ENCODE measurements at places on chromosomes 16 and 17.
A peak's percentile ranks its signal among the peaks of the same experiment; 100 is the strongest.

DNA sequence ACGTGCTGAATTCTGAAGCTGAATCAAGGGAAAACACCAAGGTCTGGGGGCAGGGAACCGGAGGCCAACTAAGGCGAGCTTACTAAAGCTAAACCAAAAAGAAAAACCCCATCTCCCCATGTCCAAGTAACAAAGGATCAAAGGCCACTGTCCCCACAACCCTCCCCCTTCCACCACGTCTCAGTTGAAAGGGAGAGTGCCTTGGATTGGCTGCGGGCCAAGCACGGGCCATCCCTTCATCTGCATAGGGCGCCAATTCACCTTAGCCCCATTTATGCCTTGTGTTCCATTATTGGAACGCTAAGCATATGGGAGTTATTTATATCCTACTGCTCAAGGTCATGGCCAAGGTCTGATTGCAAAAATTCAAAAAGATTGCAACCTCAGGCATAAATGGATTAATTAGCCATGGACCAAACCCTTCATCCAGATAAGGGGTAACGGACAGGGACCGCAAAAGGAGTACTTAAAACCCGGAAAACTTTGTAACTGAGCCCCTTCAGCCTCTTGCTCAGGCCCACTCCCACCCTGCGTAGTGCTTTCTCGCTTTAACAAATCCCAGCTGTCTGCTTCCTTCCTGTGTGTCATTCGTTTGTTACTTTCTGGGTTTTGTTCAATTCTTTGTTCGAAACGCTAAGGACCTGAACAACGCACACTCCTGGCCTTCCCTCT lies 740 bp upstream of the ATP6V0D1 start:
- peak; percentile 71 for DNase-seq

DNA sequence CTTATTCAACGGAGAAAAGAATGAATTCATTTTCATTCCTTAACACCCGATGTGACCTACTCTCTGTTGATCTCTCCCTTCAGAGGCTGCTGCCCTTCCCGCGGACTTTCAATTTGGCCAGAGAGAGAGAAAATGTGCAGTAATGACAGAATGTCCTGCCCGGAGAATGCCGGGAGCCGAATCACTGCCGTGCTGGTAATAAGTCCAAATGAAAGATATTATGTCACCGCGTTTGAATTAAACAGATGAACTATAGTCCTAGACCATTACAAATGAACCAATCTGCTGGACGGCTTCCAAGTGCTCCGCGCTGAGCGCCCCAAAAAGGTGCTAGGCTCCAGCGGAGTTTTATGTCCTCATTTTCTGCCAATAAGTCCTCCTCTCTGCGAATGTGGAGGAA lies 14.7 kb upstream of the C16orf82 start:
- no peak for DNase-seq

DNA sequence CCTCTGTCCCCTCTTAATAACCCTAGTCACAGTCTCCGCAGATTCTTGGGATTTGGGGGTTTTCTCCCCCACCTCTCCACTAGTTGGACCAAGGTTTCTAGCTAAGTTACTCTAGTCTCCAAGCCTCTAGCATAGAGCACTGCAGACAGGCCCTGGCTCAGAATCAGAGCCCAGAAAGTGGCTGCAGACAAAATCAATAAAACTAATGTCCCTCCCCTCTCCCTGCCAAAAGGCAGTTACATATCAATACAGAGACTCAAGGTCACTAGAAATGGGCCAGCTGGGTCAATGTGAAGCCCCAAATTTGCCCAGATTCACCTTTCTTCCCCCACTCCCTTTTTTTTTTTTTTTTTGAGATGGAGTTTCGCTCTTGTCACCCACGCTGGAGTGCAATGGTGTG lies 5.6 kb downstream of the CCL22 start:
- DNase-seq, result no peak

GRCh38 chr16:88007321-88007731 lies 56.1 kb downstream of the BANP start:
- DNase-seq, result no peak

GRCh38 chr16:30184096-30184890 lies 891 bp downstream of the CORO1A start:
- DNase-seq, result peak; percentile 78

DNA sequence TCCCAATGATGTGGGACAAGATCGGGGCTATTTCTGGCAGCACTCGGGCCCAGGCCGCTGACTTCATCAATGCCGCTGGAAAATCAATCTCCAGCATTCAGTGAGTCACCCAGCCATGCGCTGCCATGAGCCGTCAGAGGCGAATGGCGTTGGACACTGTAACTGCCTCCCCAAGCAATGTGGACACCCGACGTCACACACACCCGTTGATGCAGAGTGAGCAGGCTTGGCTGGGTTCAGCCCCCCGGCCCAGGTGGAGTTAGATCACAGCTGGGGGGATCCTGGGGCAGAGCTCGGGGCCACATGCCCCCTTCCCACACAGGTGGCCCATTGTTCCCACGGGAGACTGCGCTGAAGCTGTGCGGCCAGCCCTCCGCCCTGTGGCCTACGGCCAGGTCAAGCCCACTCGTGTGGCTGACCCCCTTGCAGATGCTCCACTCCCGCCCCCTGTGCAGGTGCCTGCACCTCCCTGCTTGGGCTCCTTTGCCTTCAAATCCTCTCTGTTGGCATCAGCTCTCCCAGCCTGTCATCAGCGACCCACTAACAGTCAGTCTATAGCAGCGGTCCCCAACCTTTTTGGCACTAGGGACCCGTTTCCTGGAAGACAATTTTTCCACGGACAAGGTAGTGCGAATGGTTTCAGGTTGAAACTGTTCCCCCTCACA lies 89.9 kb downstream of the TBC1D16 start:
- DNase-seq, result no peak

GRCh38 chr17:63246344-63246743 lies 199.8 kb downstream of the CYB561 start:
- no peak for DNase-seq

GRCh38 chr17:6355196-6355595 lies 79.7 kb downstream of the AIPL1 start:
- no peak for DNase-seq

DNA sequence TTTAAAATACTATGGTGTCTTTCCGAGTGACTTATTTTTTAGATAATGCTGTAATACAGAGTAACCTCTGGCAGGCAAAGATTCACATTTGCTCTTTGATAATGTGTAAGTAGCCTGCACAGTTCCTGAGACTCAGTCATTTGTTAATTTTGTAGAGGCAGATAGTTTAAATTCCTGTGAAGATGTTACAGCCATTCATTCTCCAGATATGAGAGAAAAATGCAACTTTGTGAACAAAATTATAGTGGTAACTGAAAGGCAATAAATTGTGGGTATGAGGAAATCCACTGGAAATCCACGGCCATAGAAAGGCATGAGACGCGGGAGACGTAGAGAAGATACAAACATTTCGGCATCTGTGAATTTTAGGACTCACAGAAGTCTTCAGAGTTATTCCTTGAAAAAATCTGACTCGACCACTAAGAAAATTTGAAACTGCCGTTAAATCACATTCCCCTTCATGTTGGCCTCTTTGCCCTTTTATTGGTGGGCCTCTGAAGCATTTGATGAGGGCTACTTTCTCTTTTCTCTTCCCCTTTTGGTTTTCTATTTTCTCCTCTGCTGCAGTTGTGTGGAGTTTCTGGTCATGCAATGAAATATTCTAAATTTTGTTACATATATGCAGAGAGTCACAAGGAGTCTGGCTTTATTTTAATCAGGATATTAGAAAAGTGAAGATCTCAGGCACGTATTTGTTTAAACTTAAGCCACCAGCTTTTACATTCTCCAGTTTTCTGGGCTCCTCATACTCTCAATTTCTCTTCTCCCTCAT lies 18.8 kb downstream of the HS3ST3A1 start:
- DNase-seq, result no peak

- DNase-seq, result no peak
Observed at GRCh38 chr17:72609501-72609900, 483.0 kb downstream of the SLC39A11 start.

GRCh38 chr16:2838928-2839327 lies 8.8 kb downstream of the ZG16B start:
- peak; percentile 74 for DNase-seq

GRCh38 chr16:73420676-73421075 lies 372.7 kb upstream of the ZFHX3 start:
- no peak for DNase-seq

DNA sequence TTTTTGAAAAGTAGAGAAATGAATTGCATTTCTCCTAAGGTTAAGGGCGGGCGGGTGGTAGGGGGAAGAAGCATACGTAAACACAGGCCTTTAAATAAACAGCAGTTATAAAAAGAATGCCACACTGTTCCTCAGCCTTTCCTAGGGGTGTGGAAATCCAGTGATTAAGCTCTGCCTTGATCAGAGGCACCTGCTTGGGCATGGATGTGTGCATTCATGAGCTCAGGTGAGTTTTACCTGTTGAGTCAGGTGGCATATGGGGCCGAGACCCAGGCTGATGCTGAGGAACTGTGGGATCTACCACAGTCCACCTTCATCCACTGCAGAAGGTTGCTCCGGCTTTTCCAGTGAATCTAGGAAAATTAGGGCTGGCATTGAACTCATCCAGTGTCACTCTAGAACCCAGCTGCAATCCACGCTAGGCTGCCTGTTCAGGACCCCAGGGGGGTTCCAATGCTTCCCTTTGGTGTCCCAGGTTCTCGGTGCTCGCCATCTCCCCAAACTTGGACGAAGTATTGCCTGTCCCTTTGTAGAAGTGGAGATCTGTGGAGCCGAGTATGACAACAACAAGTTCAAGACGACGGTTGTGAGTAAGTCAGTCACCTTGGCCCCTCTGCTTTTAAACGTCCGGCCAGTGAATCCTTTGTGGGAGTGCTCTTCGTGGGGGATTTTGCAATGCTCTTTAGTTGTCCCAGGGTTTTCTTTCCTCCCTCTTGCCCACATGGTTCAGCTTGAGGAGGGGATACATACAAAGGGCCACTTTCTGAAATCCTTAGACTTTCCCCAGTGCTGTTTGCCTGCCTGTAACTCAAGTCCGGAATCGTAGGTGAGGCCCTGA lies 72.7 kb downstream of the SDR42E1 start:
- DNase-seq, result no peak

- DNase-seq, result no peak
Observed at GRCh38 chr16:27483624-27484023, 66.1 kb downstream of the GTF3C1 start.

- no peak for DNase-seq
Observed at GRCh38 chr17:19750835-19751234, 2.7 kb upstream of the ALDH3A1 start.

GRCh38 chr17:28480799-28481571 lies 7.5 kb downstream of the SLC13A2 start:
- DNase-seq, result no peak

- no peak for DNase-seq
Observed at GRCh38 chr17:6079155-6079888, 9.1 kb downstream of the WSCD1 start.

DNA sequence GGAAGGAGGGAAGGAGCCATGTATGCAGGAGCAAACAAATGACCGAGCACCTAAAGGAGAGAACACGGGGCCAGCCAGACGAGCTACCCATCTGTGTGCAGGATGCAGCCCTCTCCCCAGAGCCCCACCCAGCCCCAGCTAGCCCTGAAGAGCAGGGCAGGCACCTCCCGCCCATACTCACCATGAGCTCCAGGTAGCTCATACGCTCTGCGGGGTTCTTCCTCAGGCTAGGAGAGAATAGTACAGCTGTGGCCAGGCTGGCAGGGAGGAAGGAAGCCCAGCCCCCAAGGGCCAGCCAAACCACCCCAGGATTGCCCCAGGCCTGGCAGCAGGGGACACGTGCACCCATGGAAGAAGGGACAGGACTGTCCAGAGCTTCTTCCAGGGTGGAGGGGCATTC lies 81.9 kb downstream of the KCNJ18 start:
- DNase-seq, result no peak

DNA sequence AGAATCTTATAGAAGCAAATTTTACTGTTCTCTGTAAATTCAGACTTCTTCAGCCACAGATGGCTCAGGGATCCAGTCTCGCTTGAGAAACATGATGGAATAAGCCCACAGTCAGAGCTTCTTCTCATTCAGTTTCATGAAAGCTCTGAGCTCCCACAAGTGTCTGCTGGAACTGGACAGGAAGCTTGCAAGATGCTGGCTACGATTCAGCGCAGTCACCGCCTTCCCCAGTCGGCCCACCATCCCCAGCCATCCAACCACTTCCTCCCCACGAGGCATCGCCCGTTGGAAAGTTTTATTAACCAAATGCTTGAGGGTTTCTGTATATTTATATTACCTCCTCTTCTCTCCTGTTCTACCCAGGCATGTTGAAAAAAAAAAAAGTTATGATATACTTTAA lies 171.7 kb downstream of the ZFHX3 start:
- DNase-seq, result peak; percentile 30

DNA sequence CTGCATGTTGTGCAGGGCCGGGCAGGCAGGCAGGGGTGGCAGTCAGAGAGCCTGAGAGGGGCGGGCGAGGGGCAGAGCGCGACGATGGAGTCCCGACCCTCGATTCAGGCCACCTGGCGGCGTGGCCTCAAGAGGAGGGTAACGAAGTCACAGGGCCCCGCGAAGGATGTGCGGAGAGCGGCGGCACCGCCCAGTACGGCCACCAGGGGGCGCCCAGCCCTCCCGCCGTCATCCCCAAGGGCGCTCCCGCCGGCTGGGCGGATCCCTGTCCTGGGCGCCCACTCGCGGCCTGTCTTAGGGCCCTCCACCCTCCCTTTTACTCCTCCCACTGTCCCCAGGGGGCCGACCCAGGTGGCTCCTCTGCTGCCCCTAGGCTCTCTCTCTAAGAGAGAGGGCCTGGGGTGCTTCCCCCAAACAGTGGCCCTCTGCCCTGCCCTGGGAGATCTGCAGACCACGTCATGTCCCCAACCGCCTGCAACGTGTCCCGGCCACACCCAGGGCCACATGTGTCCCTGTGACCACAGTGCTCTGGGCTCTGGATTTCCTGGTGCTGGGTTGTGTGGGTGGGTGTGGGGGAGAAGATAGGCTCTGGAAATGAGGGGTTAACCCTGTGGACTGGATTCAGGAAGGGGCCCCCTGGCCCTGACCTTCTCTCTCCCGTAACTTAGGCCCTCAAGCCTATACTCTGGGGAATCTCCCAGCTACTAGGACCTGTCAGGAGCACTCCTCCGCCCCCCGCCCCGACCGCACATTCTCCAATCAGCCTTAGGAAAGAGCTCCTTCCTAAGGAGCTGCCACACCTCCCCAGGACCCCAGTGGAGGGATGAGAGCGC lies 5.9 kb downstream of the DPEP2 start:
- DNase-seq, result peak; percentile 91

DNA sequence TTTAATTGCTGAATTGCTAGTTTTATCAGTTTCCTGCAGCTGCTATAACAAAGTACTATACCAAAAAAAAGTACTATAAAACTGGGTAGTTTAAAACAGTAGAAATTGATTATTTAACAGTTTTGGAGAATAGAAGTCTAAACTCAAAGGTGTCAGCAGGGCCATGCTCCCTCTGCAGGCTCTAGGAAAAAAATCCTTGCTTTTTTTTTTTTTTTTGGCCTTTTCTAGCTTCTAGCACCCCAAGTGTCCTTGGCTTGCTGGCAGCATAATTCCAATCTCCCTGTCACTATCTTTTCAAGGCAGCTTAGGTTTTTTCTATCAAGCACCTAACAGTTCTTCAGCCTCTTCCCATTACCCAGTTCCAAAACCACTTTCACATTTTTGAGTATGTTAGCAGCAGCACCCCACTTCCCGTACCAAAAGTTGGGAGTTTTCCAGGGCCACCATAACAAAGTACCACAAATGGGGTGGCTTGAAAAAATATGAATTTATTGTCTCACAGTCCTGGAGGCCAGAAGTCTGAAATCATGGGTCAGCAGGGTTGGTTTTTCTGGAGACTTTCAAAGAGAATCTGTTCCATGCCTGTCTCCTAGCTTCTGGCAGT lies 37.4 kb downstream of the BPTF start:
- DNase-seq, result no peak

- no peak for DNase-seq
Observed at GRCh38 chr17:56502120-56502654, 91.3 kb upstream of the NOG start.
